ENCODE measurements at places on chromosomes 2 and 18.

GRCh38 chr2:151668737-151669136 is 65.5 kb downstream of the NEB start:
- no peak for DNase-seq

DNA sequence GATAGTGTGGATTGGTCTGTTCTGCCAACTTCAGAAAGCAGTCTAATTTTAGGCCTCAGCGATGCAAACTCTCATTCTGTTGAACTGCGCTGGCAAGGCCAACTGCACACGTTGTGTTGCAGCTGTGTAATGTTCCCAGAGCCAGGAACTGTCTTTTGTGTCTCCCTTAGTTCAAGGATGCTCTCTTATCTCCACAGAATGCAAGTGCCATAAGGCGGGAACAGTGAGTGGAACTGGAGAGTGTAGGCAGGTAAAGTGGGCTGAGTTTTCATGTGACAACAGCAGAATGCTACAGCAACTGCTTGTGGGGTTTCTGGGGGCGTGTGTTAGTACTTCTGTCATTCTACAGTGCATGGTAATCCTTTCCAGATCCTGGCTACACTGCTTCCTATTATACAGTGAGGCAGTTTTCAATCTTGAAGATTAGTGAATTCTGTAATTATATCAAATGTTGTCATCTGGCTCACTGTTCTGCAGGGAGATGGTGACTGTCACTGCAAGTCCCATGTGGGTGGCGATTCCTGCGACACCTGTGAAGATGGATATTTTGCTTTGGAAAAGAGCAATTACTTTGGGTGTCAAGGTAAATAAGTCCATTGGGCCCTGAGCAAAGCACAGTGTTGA is 125.8 kb downstream of the LAMA3 start:
- DNase-seq, result no peak

DNA sequence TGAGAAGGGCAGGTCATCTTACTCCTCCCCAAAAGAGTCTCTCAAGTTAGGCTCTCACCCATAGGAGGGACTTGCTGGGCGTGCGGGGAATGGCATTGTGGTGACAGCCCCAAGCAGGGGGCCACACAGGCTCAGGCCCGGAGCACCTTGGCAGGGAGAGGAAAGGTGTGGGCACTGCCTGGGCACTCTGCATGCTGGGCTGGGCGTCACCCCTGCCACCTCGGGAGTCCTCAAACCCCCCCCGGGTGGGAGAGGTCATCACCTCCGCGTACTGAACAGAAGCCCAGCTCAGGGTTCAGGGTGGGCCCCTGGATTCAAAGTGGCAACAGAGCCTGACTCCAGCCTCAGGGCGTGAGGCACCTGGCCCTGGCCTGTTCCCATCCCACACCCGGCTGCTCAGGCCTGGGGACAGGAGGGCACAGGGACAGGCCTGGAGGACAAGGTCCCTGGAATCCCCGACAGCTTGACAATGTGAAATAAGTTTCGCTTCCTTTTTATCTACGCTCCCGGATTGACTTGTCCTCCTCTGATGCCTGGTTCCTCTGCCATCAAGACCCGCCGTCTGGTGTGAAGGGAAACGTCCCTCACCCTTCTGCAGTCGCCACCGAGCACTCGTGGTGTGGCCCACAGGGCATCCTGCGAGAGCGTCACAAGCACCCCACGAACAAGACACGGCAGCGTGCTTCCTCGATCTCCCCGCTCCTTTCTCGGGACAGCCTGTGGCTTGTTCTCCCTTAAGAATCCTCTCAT is 97.8 kb downstream of the HDAC4 start:
- no peak for DNase-seq

- DNase-seq, result no peak
Measured at GRCh38 chr2:33848486-33848885, 249.4 kb upstream of the FAM98A start.

GRCh38 chr2:10232096-10232815 is 70.4 kb upstream of the HPCAL1 start:
- no peak for DNase-seq

DNA sequence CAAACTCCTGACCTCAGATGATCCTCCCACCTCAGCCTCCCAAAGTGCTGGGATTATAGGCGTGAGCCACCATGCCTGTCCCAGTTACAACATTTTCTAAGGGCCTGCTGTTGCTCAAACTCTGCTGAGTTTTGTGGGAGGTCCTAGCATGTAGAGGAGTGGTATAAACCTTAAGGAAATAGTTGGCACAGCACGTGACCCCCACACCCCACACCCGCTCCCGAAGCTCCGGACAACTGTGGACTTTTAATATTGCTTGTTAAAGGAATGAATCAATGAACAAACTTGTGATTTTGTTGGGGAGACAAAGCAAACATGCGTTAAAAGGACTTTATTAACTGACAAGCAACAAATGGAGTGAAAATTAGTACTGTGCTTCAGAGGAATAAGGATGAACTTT is 137.8 kb upstream of the GATA6 start:
- DNase-seq, result no peak

DNA sequence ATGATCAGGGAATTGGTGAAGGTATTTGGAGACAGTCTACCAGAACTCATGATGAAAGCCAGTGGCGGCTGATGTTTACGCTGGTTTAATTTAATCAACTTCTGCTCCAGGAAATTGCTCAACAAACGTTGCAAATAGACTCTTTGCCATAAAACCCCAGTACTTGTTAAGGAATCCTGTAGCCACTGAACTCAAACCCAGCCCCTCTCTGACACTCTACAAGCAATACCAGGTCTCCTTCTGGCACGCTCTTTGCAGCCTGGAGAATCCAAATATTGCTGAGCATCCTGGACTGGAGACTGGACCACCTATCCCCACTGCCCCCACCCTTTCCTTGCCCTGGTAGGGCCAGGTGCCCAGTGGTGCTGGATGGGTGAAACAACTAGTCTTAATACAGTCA is 308.2 kb downstream of the FBXO15 start:
- no peak for DNase-seq

GRCh38 chr2:62938126-62938525 is 112.5 kb upstream of the OTX1 start:
- no peak for DNase-seq

- DNase-seq, result no peak
Measured at GRCh38 chr18:57792631-57793301, 10.3 kb downstream of the ATP8B1 start.

GRCh38 chr2:205837663-205838062 is 155.4 kb downstream of the NRP2 start:
- DNase-seq, result no peak

- no peak for DNase-seq
Measured at GRCh38 chr18:2843146-2843545, 3.7 kb upstream of the EMILIN2 start.

GRCh38 chr2:234579231-234579962 is 82.5 kb upstream of the ARL4C start:
- peak; percentile 65 for DNase-seq

DNA sequence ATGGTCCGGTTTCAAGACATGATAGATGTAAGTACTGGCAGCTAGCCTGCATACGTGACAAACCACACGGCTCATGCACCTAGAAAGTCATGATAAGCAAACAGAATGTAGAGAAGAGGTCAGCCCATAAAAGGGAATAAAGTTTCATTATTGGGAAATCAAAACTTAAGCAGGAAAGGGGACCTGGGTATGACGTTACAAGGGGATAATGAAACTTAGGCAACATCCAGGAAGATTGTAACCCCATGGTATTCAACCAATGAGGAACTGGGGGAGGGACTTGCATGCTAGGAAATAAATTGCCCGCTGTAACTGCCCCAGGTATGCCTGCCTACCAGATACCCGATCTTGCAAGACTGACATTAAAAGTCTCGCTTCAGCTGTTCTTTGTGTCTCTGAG is 1679.0 kb downstream of the SUCLG1 start:
- no peak for DNase-seq

DNA sequence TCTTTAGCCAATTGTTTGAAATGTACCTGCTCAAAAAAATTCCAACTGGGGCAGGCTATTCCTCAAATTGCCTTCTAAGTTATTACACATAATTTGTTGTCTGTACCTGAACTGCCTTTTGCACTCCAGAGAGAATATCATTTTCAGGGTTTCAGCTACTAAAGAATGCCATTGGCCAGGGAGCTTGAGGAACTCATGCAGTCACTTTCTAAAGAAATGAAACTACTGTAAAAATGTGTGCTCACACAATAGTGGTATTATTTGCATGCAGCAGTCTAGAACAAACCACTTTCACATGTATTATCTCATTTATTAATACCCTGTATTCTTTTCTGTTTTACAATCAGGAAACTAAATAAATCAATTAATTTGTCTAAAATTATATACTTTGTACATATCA is 152.2 kb downstream of the PID1 start:
- no peak for DNase-seq

DNA sequence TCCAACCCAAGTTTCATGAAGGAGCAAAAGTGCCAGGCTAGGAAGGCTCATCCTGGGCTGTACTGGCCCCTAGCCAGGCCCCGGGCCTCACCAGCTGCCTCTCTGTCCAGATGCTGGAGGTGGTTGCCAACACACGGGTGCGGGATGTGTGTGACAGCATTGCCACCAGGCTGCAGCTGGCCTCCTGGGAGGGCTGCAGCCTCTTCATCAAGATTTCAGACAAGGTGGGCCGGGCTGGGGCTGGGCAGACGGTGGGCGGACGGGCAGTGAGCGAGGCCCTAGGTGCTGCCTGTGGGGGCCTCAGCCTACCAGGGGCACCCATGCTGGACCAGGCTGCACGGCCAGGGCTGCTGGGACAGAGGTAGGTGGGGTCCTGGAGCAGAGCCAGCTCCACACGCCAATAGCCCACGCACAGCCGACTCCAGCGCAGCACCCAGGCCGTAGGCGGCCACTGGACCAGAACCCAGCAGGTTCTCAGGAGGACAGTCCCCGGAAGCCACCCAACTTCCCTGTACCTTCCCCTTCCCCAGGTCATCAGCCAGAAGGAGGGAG is 11.8 kb upstream of the GPR17 start:
- no peak for DNase-seq

DNA sequence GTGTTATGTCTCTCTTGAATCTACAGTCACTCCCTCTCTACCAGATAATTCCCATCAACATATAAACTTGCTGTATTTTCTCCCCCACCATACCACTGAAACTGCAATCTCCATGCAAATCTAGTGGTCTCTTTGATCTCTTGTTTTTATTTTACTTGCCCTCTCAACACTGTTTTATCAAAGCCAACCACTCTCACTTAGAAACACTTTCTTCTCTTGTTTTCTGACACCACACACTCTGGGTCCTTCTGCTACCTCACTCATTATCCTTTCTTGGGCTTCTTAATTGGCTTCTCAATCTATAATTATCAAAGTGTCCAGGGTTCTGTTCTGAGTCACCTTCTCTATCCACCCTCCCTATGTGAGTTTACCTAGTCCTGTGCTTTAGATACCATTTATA is 2.0 kb upstream of the MCFD2 start:
- DNase-seq, result no peak

DNA sequence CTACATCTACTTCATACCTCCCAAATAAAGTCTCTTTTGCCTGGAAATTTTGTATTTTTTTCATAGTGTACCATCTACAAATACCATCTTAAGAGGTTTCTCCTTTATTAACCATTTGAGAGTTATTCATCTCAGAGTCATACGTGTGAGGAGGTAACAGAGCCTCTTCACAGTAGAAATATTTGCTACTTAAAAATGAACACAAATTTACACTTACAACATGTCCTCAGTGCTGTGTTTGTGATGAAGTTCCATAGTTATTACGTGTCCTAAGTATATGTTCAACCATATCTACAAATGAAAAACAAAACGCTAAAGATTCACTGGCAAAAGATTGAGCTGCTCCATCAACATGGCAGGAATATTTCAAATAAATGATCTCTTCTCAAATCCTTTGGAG is 48.5 kb upstream of the HNRNPA3 start:
- DNase-seq, result no peak

GRCh38 chr18:3297025-3297984 is 35.4 kb downstream of the MYL12B start:
- peak; percentile 98 for DNase-seq

- no peak for DNase-seq
Measured at GRCh38 chr2:55887901-55888624, 35.5 kb downstream of the EFEMP1 start.

DNA sequence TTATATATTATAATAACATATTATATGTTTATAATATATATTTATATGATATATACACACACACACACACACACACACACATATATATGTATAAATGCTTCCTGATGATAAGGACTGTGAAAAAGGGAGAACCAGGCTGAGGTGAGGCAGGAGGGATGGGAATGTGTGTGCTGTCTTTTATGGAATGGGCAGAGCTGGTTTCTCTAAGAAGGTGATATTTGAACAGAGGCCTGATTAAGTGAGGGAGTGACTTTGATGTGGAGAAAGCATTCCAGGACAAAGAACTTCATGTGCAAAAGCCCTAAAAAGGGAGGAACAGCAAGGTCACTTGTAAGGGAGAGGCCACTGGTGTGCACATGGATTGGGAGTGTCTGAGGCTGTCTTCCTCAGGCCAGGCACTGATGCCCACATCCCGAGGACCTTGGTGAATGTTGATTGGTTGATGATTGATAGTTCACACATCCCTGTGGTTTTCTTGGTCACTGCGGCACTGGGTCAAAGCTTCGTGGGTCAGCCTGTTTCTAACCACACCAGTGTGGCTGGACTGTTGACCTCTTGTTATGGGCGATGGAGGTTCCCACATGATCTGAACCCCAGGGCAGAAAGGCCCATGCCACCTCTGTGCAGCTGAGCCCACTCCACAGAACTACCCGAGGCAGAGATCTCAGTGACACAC is 196.9 kb downstream of the MYCN start:
- no peak for DNase-seq

DNA sequence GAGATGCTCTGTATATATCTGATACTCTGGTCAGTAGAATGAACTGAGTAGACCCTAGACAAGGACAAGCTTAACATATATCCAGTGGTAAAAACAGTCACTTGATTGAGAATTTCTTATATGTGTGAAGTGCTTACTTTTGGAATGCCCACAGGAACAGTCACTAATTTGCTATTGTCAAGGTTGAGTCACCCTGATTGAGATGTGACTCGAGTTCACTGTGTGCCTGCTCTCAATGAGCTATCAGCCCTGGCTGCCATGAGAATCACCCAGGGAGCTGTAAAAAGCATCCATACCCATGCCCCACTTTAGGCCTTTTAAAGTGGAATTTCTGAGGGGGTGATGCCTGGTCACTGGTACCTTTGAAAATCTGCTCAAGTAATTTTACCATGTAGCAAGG is 283.7 kb downstream of the SUCLG1 start:
- DNase-seq, result no peak

- DNase-seq, result no peak
Measured at GRCh38 chr18:5150894-5151293, 46.2 kb downstream of the AKAIN1 start.

All from Karpas-422 (cell line).